CD8-positive, alpha-beta memory T cell (primary cell): ENCODE measurements at places on chromosomes 1 and 21. TPM values are rescaled to one million over a fixed set of nuclear protein-coding genes. Genes with fewer than 3 reads are reported as not detected.

AK5 gene
- 0.46 TPM for total RNA-seq

TCHHL1 gene
- not detected for total RNA-seq

SYTL1 gene
- total RNA-seq, result 21.9 TPM

S100A14 gene
- not detected for total RNA-seq

MMP23B gene
- total RNA-seq, result 2.1 TPM

RAP1A gene
- 252 TPM for total RNA-seq

MCOLN2 gene
- total RNA-seq, result 103 TPM

SLAMF9 gene
- total RNA-seq, result not detected

TEDDM1 gene
- not detected for total RNA-seq
